ENCODE measurements at places on chromosomes 12 and 14.

DNA sequence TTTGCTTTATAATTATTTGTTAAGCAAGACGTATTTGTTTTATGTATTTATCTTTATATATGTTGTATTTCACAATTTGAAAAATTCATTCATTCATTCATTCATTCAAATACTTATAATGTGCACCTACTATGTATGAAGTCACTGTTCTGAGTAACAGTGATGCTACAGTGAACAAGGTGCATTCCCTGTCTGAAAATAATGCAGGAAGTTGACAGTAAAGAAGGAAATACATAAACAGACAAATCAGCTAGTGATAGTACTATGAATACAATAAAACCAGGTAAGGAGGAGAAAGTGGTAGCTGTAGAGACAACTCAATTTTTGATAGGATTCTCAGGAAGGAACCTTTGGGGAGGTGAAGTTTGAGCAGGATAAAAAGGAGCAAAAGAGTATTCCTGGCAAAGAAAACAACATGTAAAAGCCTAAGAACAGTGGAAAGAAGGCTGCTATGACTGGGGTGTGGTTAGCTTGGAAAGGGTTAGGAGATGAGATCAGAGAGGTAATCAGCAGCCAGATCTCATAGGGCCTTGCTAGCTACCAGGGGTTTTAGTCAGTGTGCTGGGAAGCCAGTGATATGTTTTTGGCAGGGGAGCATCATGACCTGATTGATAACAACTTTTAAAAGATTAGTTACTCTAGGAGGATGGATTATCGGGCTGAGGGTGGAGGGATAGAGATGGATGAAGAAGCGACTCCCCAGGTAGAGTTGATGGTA lies 17.4 kb downstream of the BICDL1 start:
- H3K4me1 ChIP-seq, result no peaks in the 10 kb centered on the region
- H3K4me3 ChIP-seq, result no peak overlapping the region
- H3K27me3 ChIP-seq, result no peaks in the 10 kb centered on the region
- H3K36me3 ChIP-seq, result no peaks in the 10 kb centered on the region
- H3K27ac ChIP-seq, result no peak overlapping the region
- DNase-seq, result no peak

- H3K36me3 ChIP-seq, result peaks cover 21% of the 10 kb centered on the region
- H3K4me3 ChIP-seq, result no peak overlapping the region
- DNase-seq, result no peak
- no peaks in the 10 kb centered on the region for H3K4me1 ChIP-seq
- H3K27ac ChIP-seq, result no peak overlapping the region
- no peaks in the 10 kb centered on the region for H3K27me3 ChIP-seq
Observed at GRCh38 chr12:26688344-26688904, 144.6 kb downstream of the ITPR2 start.

DNA sequence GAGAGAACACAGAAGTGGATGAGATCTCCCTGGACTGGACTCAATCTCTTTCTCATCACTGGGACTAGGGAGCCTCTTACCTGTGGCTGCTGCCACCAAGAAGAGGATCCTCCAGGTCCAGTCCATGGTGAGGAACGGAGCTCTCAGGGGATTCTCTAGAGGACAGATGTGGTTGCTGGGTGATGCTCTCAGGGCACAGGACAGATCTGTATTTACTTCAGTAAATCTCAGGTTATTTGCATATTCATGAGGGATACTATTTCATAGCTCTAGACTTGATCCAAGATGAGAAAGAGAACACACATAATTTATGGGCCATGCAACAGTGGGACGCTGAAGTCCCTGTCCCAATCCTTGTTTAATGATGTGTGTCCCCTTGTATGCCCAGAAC lies 460.5 kb downstream of the TMEM121 start:
- H3K4me3 ChIP-seq, result no peak overlapping the region
- H3K27me3 ChIP-seq, result no peaks in the 10 kb centered on the region
- H3K27ac ChIP-seq, result no peak overlapping the region
- H3K4me1 ChIP-seq, result no peaks in the 10 kb centered on the region

DNA sequence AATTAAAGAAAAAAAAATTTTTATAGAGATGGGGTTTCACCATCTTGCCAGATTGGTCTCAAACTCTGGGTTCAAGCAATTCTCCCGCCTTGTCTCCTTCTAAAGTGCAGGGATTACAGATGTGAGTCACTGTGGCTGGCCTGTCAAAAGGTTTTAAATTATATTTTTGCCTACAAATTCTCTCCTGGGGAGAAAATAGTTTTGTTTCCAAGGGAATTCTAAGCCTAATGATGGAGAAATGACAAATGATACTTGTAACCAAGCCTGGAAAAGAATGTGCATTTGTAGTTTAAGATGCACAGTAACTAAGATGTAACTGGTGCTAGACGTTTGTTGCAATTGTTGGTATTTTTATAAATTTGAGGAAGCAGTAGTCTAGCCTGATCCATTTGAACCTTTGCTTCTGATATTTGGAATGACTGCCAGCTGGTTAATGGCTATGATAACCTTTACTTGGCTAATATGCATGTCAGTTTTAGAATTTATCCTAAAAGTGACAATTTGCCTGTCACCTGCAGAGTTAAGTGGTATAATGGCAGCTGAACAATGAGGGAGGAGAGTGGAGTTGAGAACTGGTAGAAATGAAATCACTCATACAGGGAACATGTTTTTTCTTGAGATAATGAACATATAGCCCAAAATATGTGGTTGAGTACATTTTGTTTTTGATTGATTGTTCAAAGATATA lies 148.0 kb downstream of the FUT8 start:
- H3K36me3 ChIP-seq, result no peaks in the 10 kb centered on the region
- H3K4me1 ChIP-seq, result no peaks in the 10 kb centered on the region
- no peak overlapping the region for H3K27ac ChIP-seq
- H3K4me3 ChIP-seq, result no peak overlapping the region

DNA sequence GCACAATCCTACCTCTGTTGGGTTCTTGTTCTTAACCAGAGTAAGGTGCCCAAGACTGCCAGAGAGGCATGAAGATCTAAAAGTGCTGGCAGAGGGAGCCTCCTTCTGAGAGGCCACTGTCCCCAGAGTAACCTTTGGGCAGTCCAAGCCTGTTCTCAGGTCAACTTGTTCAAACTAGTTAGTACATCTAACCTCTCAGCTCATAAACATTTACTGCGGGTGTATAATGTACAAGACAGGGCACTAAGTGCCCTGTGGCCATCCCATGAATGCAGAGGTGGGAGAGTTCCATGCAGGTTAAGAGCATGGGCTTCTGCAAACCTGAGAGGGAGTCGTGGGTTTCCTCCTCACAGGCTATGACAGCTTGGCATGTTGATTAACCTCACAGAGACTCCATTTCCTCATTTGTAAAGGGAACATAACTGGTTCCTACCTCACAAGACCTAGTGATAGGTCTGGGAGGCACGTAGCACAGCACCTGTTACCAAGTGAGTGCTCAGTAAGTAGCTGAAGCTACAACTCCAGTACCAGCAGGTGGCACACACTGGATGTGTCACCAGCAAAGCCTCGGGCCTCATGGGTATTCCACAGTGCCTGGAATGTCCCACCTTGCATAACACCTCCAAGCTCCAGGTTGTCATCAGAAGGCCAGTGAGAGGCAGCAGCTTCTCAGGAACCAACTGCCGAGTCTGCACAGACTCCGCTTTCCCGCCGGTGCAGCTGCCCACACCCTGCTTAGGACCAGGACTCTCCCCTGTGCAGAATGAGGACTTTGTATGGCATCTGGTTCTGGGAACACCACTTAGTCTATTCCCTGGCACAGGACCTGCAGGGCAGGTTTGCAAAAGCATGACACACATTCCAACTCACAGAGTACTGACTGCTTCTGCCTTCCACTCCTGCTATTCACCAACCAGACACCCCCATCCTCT lies 4.4 kb downstream of the VDR start:
- H3K4me3 ChIP-seq, result peak overlapping the region; percentile 3
- H3K27ac ChIP-seq, result peak overlapping the region; percentile 20
- H3K4me1 ChIP-seq, result peaks cover 70% of the 10 kb centered on the region
- no peaks in the 10 kb centered on the region for H3K36me3 ChIP-seq

DNA sequence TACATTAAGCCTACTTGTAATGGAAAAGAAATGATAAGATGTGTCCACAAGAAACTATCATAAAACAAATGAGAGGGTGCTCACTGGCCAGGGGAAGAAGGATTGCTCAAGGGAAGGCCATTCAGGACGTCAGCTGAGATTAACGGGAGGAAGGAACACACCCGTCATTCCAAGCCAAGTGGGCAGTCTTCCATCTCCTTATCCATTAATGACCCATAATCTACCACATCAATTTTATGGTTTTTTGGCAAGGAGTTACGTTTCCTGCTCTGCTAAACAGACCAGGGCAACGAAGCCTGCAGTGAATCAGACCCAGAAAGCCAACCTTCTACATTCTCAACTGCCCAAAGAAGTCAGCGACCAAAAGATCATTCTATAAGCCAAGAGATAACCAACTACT lies 25.1 kb downstream of the PRKAB1 start:
- no peak overlapping the region for H3K4me3 ChIP-seq
- H3K4me1 ChIP-seq, result peaks cover 20% of the 10 kb centered on the region
- H3K27me3 ChIP-seq, result no peaks in the 10 kb centered on the region
- no peak overlapping the region for H3K27ac ChIP-seq

- no peak overlapping the region for H3K4me3 ChIP-seq
- no peaks in the 10 kb centered on the region for H3K4me1 ChIP-seq
- H3K36me3 ChIP-seq, result no peaks in the 10 kb centered on the region
- no peaks in the 10 kb centered on the region for H3K27me3 ChIP-seq
- DNase-seq, result peak; percentile 62
- no peak overlapping the region for H3K27ac ChIP-seq
Observed at GRCh38 chr14:101176535-101177205, 273.1 kb upstream of the RTL1 start.

GRCh38 chr12:38110026-38110699 lies 206.4 kb upstream of the ALG10B start:
- H3K4me1 ChIP-seq, result no peaks in the 10 kb centered on the region
- no peaks in the 10 kb centered on the region for H3K27me3 ChIP-seq
- H3K4me3 ChIP-seq, result no peak overlapping the region
- no peak overlapping the region for H3K27ac ChIP-seq
- DNase-seq, result no peak

DNA sequence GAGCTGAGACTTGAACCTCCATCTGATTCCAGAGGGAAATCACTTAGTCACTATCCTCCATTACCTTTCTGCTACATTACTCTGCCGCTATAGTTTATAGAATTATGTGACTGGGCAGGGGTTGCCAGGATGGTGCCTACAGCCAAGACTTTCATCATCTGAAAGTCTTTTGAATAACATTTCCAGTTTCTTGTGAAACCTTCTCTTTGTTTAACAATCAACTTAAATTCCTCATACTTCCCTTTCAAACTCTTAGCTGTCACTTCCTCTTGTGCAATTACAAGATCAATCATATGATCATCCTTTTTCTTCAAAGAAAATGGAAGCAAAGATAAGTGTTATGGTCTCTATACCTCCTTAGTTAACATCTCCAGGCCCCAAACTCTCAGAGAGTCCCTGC lies 25.4 kb upstream of the PELI2 start:
- H3K4me1 ChIP-seq, result no peaks in the 10 kb centered on the region
- H3K27ac ChIP-seq, result no peak overlapping the region
- no peaks in the 10 kb centered on the region for H3K36me3 ChIP-seq
- no peak overlapping the region for H3K4me3 ChIP-seq
- DNase-seq, result no peak

GRCh38 chr14:80954687-80955299 lies 628 bp upstream of the TSHR start:
- no peak overlapping the region for H3K27ac ChIP-seq
- no peaks in the 10 kb centered on the region for H3K36me3 ChIP-seq
- H3K4me1 ChIP-seq, result peaks cover 9% of the 10 kb centered on the region
- DNase-seq, result peak; percentile 86
- H3K27me3 ChIP-seq, result peaks cover 6% of the 10 kb centered on the region

DNA sequence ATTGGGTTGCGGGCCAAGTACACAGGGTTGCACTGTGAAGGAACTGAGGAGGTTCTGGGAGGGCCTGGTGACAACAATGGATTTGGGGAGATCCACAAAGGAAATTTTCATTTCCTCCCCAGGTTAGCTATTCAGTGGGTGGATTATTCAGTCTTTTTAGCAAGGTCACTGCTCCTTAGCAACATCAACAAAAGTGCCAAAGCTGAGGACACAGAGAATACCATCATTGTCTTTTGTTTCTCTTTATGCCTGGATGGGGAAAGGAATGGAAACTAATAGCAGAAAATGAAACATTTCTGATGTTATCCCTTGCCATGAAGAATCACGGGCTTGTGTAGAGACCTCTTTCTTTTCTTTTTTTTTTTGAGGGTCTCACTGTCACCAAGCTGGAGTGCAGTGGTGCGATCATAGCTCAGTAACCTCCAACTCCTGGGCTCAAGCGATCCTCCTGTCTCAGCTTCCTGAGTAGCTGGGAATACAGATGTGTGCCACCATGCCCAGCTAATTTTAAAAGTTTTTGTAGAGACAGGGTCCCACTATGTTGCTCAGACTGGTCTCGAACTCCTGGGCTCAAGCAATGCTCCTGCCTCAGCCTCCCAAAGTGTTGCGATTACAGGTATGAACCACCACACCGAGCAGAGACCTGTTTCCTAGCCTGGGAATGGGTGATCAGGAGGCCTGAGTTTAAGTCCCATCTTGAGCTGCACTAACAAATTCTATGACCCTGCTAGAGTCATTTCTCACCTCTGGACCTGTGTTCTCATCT lies 6.5 kb downstream of the PPP1R3E start:
- no peak overlapping the region for H3K27ac ChIP-seq
- no peak for DNase-seq
- H3K4me1 ChIP-seq, result peaks cover 53% of the 10 kb centered on the region
- peaks cover 6% of the 10 kb centered on the region for H3K36me3 ChIP-seq
- H3K4me3 ChIP-seq, result no peak overlapping the region

DNA sequence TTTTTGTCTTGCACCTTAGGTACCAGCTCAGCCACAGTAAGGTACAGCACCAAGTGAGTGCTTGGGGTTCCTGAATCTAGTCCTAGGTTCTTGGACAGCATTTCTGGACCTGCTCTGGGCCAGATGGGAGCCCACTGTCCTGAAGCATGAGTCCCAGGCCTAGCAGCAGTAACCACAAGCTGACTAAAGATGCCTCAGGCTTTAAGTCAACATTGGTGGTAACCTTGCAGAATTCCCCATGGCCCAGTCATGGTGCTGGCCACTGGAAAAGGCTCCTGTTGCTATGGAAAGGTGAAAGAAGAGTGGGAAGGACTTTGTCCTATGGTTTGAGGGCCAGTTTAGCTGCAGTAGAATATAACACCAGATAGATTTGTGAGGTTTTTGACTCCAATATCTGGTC lies 86.9 kb upstream of the CLEC14A start:
- H3K27me3 ChIP-seq, result no peaks in the 10 kb centered on the region
- no peaks in the 10 kb centered on the region for H3K36me3 ChIP-seq
- DNase-seq, result no peak
- H3K4me3 ChIP-seq, result no peak overlapping the region
- no peaks in the 10 kb centered on the region for H3K4me1 ChIP-seq

DNA sequence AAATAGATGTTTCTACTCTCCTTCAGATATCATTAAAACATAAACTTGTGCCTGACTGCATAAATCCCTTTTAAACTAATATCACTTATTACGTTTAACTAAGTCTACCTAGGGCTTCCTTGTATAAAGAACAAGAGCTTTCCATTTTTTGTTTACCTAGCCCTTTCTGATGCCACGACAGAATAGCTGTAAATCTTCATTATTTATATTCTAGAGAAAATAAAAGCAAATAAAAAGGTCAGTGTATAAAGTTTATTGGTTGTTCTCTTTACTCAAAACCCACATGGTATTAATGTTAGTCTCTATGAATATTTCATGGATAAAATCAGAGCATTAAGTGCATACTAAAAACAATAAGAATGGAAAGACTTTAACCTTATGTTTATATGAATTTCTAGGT lies 269.1 kb downstream of the NAV3 start:
- H3K36me3 ChIP-seq, result no peaks in the 10 kb centered on the region
- H3K4me1 ChIP-seq, result peaks cover 5% of the 10 kb centered on the region
- no peaks in the 10 kb centered on the region for H3K27me3 ChIP-seq
- H3K4me3 ChIP-seq, result no peak overlapping the region

- no peak overlapping the region for H3K4me3 ChIP-seq
- H3K36me3 ChIP-seq, result peaks cover 27% of the 10 kb centered on the region
- DNase-seq, result no peak
- H3K27ac ChIP-seq, result no peak overlapping the region
- H3K27me3 ChIP-seq, result no peaks in the 10 kb centered on the region
Observed at GRCh38 chr12:101780599-101780998, 41.3 kb upstream of the SYCP3 start.

Measured in suprapubic skin (tissue), 4 donors.